ENCODE measurements at places on chromosomes 6 and 20.

DNA sequence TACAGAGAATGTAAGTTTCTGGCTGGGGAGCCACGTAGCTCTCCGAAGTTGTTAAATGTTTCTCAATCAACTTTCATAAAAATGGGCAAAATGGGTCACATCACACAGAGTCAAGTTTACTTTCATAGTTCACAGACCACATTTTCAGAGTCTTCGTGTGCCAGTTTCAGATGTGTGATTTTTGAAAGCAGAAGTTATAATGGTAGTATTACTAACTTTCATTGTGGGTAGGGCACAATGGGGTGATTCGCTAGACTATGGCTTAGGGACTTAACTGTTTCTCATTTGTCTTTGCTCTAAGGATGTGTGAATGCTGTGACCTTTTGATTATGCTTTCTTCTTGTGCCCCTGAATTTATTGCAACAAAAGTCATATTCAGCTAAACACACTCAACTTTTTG lies 109.0 kb upstream of the SUPT3H start:
- ATAC-seq = peak; percentile 92

DNA sequence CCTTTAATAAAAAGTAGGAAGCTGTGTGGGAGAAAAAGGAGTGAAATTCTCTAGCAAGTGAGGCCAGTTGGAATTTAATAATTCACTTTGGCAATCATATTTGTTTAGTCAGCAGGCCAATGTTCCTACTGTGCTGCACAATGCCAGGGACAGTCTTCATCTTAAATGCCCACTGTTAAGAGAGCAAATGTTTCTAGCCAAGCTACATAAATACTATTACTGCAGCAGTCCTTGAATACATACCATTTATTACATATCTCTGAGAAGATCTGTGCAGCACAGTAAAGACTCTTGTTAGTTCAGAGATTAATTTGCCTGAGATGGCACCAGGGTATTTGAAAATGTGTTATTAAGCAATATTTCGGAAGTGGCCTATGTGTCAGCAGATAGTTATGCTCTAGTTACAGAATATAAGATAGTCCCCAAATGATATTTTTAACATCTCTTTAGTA lies 105.4 kb downstream of the OGFRL1 start:
- no peak for ATAC-seq

DNA sequence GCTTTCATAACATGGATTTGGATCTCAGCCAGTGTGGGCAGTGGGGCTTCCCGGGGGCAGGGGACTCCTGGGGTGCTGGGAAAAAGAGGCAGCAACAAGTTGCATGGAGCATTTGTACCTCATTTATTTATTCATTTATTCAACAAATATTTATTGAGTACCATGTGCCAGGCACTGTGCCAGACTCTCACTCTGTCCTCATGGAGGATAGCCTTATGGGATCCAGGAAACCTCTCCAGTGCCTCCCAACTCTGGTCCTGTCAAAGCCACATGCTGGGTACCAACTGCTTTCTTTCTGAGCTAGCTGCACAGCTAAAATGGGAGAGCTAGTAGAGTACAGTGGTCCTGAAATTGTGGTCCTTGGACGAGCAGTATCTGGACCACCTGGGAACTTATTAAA lies 87.8 kb upstream of the EPB41L1 start:
- no peak for ATAC-seq

- no peak for ATAC-seq
Measured at GRCh38 chr6:136524339-136524935, 25.8 kb downstream of the MAP7 start.

DNA sequence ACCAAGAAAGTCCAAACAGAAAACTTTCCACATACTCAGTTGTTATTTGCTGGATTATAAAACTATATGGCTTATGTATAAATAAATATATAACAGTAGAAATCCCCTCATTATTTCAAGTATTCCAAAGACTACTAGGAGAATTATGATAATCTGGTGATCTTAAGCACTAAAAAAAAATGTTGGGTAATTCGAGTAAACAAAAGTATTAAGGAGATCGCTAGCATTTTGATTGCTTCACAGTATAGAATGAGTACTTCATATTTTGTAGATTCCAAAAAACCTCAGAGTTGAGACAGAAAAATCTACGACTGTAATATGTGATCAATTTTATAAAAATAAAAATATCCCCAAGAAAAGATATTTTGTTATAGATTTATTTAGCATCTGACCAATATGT lies 236.4 kb upstream of the TENT5A start:
- ATAC-seq = no peak

DNA sequence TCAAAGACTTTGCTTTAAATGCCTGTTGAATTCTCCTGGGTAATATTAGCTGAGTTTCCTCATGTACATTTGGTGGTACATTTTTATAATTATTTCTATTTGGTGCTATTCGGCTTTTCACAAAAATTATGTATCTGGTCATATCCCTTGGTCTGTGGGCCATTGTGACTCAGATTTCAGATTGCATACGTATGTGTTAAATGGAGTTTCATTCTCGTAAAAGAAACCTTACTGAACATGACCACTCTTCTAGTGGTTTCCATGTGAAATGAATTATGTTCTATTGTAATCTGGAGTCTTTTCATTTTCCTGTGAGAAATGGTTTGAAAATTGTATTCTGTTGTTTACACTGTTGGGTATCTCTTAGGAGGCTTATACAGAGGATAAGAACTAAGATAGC lies 386.2 kb upstream of the FLRT3 start:
- ATAC-seq = no peak

DNA sequence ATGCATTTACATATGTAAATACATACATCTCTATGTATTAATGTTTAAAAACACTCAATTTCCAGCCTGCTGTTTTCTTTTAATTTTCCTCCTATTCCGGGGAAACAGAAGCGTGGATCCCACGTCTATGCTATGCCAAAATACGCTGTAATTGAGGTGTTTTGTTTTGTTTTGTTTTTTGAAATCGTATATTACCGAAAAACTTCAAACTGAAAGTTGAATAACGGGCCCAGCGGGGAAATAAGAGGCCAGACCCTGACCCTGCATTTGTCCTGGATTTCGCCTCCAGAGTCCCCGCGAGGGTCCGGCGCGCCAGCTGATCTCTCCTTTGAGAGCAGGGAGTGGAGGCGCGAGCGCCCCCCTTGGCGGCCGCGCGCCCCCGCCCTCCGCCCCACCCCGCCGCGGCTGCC lies 355 bp upstream of the BMP2 start:
- ATAC-seq = no peak

- ATAC-seq = peak; percentile 84
Measured at GRCh38 chr20:8043687-8044282, 24.2 kb upstream of the TMX4 start.

DNA sequence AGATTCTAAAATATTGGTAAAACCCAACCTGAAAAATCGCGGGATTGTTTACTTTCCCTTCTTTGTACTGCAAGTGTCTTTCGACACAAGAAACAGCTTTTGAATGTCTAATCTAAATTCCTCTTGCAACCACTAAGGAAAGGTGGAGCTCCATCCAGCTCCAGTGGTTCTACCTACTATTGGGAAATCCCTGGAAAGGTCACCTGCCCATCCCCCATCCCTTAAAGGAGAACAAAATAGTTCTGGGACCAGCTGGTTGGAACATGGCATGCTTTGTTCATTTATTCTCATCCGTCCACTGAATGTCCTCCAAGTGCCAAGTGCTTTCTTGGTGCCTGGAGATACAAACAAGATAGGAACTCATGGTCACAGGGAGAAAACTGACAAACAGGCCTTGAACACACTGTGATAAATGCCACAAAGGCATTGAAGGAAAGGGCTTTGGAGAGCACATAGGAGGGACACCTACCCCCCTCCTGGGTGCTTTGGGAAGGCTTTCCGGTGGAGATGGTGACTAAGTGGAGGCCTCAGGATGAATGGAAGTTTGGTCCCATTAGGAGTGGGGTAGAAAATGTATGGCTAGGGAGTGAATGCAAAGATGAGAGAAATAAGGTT lies 2.3 kb upstream of the CITED2 start:
- ATAC-seq = no peak

DNA sequence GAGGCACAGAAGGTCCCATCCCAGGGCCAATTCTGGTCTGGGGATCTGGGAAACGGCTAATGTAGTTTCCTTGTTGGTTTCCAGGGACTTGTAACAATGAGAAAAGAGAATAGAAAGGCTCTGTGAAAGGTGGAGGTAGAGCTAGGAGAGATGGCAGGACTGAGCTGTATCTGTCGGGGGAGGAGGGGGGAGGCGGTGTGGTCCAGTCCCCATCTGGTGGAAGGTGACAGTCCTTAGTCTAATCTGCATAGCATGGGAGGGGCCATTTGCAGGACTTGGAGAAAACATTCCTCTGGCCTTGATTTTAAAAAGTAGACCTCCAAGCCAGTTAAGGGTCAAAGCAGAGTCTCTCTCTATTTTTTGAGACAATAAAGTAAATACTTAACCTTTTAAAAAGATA lies 137.1 kb downstream of the DNAH8 start:
- ATAC-seq = no peak

- ATAC-seq = no peak
Measured at GRCh38 chr20:8912731-8913130, 156.2 kb upstream of the PLCB4 start.

GRCh38 chr6:36766399-36766945 lies 68.8 kb downstream of the RAB44 start:
- ATAC-seq = no peak

DNA sequence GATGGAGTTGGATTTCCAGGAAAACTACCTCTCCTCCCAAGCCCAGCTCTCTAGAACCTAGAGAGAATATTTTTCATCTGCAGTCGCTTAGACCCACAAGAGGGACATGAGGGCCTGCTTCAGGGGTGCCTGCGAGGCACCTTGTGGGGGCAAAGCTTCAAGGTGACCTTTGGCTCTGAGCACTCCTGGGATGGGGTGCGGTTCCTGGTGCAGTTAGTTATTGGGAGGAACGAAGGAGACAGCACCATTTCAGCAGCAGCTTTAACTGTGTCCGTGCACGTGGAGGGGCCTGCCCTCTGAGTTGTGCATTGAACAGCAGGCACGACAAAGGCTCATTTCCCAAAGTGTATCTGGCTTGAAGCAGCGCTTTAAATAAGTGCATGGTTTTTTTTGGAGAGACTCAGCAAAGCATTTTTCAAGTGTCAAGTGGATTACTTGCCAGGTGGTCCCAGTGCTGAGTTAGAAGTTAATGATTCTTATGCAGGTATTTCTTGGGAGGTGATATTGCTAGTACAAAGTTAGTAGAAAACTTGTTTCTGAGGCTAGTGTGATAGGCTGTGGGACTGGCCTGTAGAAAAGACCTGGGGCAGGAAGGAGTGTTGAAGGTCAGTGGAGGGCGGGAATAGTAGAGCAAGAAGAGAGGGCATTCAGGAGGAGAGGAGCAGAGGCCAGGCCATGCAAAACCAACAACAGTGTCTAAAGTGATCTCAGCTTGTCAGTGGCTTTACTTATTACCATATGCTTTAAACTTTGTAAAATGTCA lies 3.8 kb downstream of the IGF2R start:
- ATAC-seq = no peak

DNA sequence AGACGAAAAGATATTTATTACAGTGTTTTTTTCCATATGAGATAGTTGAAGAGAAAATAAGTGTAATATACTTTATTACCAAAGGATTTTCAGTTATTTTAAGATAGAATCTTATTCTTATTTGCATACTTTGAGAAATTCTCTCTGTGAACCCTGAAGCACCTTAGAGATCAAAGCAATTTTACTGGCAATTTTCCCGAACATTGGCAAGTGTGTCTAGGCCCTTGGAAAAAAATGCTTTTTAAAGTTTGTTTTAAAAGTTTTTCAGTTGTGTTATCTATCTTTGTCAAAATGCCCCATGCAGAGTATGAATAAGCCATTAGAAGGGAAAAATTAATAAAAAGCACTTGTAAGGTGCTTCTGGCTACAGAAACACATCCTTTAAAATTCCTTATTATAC lies 276.8 kb upstream of the HSF2 start:
- ATAC-seq = no peak

GRCh38 chr20:13412806-13413445 lies 191.9 kb downstream of the ISM1 start:
- ATAC-seq = no peak

GRCh38 chr20:56765172-56766073 lies 136.3 kb downstream of the TFAP2C start:
- no peak for ATAC-seq

- no peak for ATAC-seq
Measured at GRCh38 chr6:82145926-82146452, 101.6 kb downstream of the IBTK start.

- ATAC-seq = no peak
Measured at GRCh38 chr20:60331688-60332300, 373.6 kb downstream of the CDH26 start.

GRCh38 chr6:159915397-159915796 lies 24.6 kb downstream of the MAS1 start:
- ATAC-seq = no peak

All from activated T-helper 17 cell treated with anti-CD3 and anti-CD28 coated beads, Interleukin-2, amount 50 U/mL, for 72 hours (primary cell).